Hematopoietic multipotent progenitor cell treated with erythropoietin and hydrocortisone succinate and interleukin-3 and kit ligand, for 6 days (in vitro differentiated cells): ENCODE measurements at places on chromosomes 5 and 9.

DNA sequence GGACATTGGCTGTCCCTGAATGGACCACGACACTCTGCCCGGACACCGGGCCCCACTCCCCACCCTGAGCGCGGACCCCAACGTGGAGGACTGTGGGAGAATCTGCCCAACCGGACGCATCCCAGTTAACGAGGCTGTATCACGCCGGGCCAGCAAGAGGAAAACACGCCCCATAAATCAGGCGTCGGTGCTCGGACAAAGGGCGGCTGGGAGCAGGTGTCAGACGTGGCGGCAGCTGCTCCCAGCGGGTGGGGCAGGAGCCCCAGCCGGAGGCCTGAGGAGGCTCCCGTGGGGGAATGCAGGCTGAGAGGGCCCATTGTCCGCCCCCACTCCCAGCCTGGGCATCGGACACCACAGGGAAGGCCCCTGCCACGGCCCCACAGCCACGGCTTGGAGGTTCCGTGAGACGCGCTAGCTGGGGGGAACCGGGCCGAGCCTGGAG lies 19.2 kb downstream of the NOTCH1 start:
- no peak for DNase-seq

- DNase-seq, result peak; percentile 41
These were observed 99.2 kb downstream of the SH3TC2 start for GRCh38 chr5:148963664-148964063.

GRCh38 chr5:446883-447263 lies 3.9 kb downstream of the EXOC3 start:
- DNase-seq, result peak; percentile 80

GRCh38 chr9:21810388-21810787 lies 8.0 kb downstream of the MTAP start:
- no peak for DNase-seq

DNA sequence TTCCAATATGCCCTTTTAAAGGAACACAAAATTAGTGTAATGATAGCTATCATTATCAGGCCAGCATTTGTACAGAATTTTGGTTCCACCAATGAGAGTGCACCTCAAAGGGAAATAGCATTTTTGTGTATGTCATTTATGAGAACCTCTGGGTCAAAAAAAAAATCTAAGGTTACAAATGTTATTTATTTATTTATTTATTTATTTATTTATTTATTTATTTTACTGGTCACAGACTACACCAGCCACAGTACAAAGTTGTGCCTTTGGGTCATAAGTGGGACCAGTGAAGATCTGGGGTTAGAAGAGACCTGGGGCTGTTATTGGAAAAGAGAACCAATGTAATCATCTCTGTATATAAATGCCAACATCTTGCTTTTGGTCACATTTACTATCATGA lies 523.9 kb downstream of the CETN3 start:
- no peak for DNase-seq

GRCh38 chr5:134100283-134101091 lies 14.0 kb upstream of the TCF7 start:
- no peak for DNase-seq

DNA sequence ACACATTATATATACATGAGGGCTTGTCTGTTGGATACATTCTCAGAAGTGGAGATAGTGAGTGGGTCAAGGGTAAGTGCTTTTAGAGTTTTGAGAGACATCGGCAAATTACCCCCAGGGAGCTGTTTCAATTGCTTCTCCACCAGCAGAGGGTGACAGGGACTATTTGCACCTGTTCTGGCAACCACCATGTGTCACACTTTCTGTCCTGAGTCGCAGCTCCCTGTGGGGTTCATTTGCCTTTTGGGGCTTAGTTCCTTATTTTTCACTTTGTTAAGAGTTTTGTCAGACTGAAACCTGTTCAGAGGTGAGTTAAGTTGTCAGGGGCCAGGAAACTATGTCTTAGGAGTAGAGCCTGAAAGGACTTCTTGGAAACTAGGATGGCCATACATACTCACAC lies 20.1 kb upstream of the SLC36A1 start:
- no peak for DNase-seq

- DNase-seq, result no peak
These were observed 31.6 kb downstream of the EXD3 start for GRCh38 chr9:137391411-137391754.

- DNase-seq, result no peak
These were observed 83.3 kb downstream of the STK32A start for GRCh38 chr5:147317978-147318684.

DNA sequence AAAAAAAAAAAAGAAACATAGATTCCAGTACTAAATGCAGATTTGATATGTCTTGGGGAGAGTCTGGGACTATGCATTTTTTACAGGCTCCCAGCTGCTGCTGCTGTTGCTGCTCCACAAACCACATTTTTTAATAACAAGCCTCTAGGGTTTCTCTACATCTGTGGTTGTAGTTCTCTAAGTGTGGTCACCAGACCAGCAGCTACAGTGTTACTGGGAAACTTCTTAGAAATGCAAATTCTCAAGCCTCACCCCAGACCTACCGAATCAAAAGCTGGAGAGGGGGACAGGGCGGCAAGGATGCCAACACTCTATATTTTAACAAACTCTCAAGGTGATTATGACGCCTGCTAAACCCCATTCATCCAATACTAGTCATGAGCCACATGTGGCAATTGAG lies 293.4 kb upstream of the PTGER4 start:
- DNase-seq, result peak; percentile 66

GRCh38 chr9:134138292-134138691 lies 2.4 kb downstream of the WDR5 start:
- no peak for DNase-seq

DNA sequence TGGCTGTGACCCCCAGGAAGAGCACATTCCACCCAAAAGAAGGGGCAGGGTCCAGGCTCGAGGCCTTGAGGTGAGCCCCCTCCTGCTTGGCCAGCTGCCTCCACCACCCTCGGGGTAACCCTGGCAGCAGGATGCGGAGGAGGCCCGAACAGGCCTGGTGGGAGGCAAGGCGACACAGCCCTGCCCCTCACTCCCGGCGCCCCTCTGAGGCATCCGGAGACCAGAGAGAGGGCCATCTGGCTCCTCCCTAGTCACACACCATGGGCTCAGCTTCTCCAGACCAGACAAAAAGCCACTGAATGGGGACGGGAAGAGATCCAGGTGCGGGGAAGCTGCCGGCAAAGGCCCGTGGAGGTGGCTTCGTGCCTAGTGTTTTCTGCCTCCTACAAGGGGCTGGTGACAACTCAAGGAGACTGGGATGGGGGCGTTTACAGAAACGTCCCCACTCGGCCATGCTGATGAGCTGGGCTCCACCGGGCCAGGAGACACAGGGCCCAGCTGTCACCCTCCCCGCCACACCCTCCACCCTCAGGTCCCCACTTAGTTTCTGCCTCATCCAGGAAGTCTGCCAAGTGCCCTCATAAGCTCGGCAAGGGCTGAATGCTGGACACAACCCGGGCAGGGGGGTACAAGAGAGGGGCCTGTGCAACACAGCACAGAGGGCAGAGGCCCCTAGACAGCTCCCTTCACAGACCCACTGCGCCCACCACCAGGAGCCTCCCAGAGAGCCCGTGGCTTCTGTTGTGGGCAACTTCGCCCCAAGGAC lies 41.9 kb downstream of the NACC2 start:
- DNase-seq, result no peak
